ENCODE measurements at places on chromosomes 4 and X.

- DNase-seq, result no peak
These were observed 68.3 kb upstream of the RBPJ start for GRCh38 chr4:26252349-26253025.

- no peak for DNase-seq
These were observed 1405.0 kb upstream of the IGFBP7 start for GRCh38 chr4:58515226-58515625.

DNA sequence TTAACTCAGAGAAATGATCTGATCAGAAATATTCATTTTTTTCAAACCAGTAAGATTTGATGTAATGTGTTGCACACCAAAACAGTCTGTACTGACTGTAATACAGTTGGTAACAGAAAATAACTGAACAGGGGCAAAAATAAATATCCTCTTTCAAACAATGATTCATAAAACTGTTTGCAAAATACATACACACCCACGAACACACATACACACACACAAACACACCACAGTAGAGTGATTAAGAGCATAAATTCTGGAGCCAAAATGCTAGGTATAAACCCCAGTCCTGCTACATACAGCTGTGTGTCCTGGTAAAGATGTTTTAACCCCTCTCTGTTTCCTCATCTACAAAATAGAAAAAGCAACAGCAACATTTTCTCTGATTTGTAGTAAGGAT lies 376.6 kb downstream of the PDGFC start:
- DNase-seq, result no peak

DNA sequence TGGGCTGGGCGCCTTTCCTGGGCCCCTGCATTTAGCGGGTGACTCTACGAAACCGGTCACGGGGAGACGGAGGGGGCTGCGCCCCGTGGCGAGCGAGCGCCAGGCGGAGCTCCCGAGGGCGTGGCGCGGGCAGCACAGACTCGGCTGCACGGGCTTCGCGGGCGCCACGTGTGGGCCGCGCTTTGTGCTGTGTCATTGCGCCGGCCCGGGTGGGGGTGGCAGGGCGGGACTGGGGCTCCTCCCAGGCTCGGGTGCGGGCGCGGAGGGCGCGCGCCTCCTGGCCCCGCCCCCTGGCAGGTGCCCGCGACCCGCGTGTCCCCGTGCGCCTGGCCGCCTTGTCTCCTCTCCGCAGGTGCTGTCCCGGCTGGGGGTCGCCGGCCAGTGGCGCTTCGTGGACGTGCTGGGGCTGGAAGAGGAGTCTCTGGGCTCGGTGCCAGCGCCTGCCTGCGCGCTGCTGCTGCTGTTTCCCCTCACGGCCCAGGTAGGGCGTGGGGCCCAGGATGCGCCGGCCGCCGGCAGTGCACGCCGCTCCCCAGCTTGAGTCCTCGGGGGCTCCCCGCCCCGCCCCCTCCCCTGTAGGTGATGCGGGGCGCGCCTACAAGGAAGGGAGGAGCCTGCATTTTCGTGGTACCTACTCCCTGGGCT lies 651 bp downstream of the UCHL1 start:
- no peak for DNase-seq

GRCh38 chr4:6665320-6665654 lies 24.8 kb downstream of the MRFAP1 start:
- DNase-seq, result no peak

- no peak for DNase-seq
These were observed 483.4 kb downstream of the RPA4 start for GRCh38 chrX:97367125-97367524.

DNA sequence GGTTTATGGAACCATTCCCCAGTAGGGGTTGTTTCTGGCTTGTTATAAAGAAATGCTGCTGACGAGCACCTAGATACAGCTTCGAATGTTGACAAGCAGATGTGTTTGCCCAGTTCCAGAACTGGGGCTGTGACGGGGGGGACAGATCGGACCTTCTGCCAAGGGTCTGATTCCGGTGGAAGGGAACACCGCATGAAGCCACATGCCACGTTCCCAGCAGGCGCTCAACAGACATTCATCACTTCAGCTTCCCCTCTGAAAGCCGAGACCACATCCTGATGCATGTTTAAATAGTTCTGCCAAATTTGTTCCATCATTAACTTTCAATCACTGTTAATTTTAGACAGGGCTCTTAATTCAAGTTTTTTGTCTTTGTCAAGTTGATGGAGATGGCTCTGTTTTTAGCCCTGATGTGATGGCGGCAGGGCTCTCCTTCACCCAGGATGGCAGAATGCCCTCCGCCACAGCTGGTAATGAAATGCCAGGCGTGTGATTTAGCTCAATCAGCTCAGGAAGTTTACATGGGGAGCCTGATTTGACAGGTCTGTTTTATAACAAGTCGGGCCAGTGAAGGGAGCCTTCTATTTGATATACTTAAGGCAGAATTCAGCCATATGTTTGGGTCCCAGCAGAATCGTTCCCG lies 57.4 kb downstream of the PSAPL1 start:
- DNase-seq, result no peak

DNA sequence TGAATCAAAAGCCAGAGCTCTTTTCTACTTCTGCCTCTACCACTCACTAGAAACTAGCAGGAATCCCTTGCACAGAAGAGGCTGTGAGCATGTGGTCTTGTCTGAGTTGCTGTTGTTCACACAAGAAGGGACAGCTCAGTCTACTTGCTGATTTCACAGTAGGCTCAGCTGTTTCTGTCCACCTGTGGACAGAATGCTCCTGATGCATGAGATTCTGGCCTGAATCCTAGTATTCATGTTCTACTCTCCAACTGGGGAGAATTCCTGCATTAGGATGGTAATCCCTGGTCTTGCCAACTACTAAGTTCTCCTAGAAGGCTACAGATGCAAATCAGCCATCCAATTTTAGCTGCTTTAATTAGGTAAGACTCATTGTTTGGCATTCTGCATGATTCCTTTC lies 112.8 kb downstream of the PPA2 start:
- DNase-seq, result no peak

DNA sequence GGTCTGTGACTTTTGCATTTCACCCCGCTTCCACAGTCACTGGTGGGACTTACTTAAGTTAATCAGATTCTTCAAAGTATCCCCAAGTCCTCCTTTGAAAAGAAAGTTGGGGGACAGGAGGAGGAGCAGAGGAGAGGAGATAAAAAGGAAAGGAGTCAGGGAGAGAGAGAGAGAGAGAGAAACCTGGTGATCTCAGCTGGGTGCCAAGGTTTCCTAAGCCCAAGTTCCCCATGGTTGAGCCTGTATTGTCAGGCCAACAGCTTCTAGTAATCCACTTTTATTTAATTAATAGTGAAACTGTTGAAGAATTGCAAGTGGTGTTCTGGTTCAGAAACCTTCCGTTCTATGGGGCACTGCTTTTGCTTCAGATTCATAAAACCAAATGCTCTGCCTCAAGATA lies 91.6 kb downstream of the AR start:
- no peak for DNase-seq

DNA sequence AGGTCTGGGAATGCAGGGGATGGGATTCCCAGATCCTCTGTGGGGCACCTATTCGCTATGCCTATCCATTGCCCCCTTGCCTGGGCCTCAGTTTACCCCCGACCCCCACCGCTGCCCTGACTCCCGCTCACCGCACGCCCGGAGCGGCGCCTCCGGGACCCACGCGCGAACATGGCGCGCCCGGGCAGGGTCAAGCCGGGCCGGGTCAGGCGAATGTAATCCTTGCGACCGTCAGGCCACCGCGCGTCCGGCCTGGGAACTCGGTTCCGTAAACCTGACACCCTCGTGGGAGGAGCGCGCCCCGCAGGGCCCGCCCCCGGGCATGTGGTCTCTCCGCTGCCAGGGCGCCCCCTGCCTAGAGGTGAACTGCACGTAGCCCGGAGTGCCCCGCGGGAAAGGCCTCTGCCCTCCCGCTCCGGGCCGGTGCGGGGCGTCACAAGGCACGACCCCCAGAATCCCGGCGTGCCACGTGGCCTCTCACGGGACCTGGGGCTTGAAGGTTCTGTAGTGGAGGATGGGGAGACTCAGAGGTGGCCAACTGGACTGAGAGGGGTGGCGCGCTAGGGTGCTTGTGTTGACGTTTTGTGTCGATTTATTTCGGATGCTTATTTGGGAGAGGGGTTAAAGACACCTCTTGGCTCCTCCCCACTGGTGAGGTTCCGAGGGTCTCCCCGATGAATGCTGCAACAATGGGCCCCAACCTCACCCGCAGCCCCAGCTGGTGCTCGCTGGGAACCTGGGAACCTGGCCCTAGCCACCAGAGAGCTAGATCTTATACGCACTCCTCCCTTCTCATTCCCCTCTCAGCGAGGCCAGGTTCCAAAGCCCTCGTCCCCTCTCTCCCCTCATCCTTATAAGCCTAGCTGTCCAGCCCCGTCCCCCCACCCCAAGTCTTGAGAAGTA lies at the start of gene PRICKLE3:
Gene PRICKLE3 (minus strand): TSS at position 249 of the 903 bp plus-strand sequence. CDS start 76 bp downstream, at position 173.
- peak; percentile 43 for DNase-seq

- DNase-seq, result no peak
These were observed 73.7 kb upstream of the ANK2 start for GRCh38 chr4:112975567-112976355.

Data from omental fat pad (tissue), 4 donors.